ENCODE measurements at places on chromosomes 7 and 10.

- DNase-seq, result no peak
Observed at GRCh38 chr7:130990178-130990832, 256.3 kb upstream of the KLF14 start.

DNA sequence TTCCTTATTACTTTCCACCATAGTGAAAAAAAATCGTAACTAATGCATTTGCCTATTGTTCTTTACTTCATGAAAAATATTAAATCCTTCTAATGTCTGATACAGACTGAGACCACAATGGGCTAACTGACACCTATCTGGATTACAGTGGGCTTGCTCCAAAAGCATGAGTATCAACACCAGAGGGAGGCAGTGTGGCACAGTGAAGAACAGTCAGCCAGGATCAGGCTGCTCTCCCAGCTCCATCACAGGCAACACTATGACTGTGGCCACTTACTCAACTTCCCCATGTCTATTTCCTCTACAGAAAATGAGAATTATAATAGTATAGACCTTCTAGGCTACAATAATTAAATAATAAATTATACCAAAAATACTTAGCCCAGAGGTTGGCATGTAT is 97.2 kb downstream of the SLC25A13 start:
- DNase-seq, result no peak

DNA sequence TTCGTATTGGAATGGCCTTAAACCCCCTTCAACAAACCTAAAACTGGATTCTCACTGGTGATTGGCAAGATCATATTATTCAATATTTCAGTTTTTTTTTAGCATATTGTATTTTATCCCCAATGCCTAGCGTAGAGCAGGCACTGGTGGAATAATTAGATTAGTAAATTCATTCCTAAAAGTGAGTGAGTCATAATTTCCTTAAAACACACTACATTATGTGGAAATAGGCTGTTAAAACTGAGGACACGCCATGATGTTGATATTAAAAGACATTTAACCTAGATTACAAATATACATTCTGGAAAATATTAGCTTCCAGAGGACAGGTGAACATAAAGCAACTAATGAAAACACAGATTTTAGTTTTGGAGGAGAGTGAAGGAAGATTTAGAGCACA is 463.9 kb downstream of the PARD3 start:
- DNase-seq, result no peak

DNA sequence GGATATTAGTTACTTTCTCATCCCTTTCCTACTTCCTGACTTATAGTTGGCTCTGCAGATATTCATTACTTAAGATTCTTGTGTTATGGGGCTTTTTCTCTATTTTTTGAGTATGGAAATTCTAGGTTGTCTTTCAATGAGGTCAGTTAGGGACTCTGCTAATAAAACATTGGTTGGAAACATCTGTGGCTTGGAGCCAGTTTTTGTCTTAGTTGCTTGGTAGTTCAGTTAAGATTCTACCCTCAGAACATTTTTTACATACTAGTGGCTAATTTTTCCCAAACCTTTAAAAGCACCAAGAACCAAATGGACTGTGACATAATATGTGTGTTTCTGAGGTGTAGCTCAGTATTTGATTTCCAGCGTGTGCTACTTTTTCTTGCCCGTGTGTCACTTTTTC is 305.6 kb upstream of the FZD1 start:
- DNase-seq, result no peak

GRCh38 chr10:26571655-26572054 is 125.8 kb upstream of the PDSS1 start:
- DNase-seq, result no peak

DNA sequence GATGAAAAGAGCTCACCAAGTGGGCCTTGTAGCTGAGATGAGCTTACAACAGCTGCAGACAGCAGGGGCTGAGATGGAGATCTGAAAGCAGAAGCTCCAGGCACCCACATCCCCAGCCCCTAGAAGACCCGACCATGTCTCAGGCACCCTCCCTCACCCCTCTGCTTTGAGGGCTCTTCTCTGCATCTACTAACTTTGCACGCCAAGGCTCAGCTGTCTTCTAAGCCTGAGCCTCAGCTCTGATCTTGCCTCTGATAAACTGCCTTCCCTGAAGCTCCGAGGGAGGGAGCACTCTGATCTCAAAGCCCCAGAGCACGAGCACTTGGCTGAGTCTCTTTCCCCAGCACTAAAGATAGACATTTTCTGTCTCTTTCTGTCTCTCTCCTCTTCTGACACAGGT is 42.0 kb downstream of the ANXA8 start:
- DNase-seq, result no peak
